ENCODE measurements at places on chromosomes 4 and X. TPM values are rescaled to one million over a fixed set of nuclear protein-coding genes. Genes with fewer than 3 reads are reported as not detected.

ZAR1 gene
- total RNA-seq = not detected

TREX2 gene
- total RNA-seq = 0.50 TPM

FBXL5 gene
- total RNA-seq = 132 TPM

ZMAT1 gene
- total RNA-seq = 6.4 TPM

MMRN1 gene
- total RNA-seq = 1.6 TPM

ZIC3 gene
- not detected for total RNA-seq

TLR2 gene
- 43.6 TPM for total RNA-seq

NALF2 gene
- total RNA-seq = 0.69 TPM

FBXW7 gene
- 125 TPM for total RNA-seq

ARHGEF38 gene
- total RNA-seq = 0.69 TPM

FATE1 gene
- total RNA-seq = not detected

C4orf51 gene
- total RNA-seq = not detected

GPR78 gene
- not detected for total RNA-seq

IQCM gene
- total RNA-seq = not detected

ANKRD50 gene
- 20.1 TPM for total RNA-seq

PWWP3B gene
- 1.5 TPM for total RNA-seq

PFKFB1 gene
- total RNA-seq = 0.69 TPM

TRAM1L1 gene
- 5.2 TPM for total RNA-seq
